ENCODE measurements at places on chromosomes 16 and 17.

- DNase-seq = no peak
Measured at GRCh38 chr16:2486645-2487516, 12.0 kb downstream of the TBC1D24 start.

DNA sequence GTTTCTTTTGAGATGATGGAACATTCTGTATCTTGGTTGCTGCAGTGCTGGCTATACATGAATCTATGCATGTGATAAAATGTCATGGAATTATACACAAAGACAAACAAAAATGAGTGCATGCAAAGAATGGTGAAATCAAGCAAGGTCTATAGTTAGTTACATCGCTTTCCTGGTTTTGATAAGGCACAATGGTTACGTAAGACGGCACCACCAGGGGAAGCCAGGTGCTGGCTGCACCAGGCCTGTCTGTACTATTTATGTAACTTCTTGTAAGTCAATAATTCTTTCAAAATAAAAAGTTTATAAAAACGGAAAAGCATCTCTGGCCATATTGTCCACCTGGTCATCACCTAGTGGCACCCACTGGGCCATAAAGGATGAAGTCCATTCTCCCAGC, 46.5 kb downstream of the ARHGAP27 start:
- no peak for DNase-seq

DNA sequence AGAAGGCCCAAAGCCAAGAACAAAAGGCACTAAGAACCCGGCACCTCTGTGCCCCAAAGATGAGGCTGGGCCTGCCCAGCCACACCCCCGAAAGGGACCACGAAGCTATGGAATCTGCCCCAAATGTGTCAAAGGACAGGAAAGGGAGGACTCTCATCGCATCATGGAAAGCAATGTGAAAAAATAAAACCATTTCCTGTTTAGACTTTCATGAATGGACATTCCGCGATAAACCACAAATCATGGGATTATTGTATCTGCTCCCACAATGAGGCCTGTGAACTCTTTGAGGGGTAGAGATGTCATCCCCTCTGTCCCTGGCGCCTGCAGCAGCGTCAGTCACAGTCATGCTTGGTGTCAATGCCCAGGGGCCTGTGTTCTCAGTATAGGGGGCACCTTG, 135.0 kb downstream of the COPRS start:
- no peak for DNase-seq

DNA sequence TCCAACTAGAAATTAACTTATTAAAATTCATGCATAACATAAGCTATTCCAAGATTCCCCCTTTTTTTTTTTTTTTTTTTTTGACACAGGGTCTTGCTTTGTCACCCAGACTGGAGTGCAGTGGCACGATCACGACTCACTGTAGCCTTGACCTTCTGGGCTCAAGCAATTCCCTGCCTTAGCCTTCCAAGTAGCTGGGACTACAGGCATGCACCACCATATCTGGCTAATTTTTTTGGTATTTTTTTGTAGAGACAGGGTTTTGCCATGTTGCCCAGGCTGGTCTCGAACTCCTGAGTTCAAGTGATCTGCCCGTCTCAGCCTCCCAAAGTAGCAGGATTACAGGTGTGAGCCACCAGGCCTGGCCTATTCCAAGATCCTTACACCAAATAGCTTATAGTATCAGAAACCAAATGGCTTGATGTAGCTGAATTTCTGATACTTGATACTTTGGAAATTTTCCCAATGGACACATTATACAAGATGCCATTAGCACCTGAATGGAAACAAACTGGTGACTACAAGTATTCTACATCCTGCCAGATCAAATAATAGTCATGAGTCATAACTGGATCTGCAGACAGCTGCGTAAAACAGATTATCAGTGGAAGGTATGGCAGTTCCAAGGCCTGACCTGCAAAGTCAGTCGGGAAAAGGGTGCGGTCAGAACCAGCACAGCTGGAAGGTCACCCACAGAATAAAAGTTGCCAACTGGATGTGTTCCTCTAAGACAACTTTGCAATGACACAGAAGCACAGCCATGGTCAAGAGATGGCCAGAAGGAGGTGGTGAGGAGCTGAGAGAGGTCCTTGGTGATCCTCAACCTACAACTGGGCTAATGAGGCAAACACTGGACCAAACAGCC, 14.5 kb downstream of the TUBG1 start:
- DNase-seq = no peak

DNA sequence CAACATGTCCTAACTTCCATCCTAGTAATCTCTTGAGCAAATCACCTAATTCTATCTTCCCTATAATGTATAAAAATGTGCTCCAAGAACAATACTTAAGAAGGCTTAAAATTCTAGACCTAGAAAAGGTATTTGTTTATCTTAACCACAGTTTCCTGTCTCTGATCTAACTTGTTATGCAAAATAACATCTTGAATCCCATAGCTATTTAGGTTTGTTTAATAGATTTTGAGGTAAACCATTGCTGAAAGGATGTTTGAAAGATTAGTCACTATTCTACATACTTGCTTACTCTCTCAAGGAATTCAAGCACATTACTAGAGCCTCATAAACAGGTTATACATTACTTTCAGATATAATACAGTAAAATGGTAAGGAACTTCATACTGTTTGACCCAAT, 13.0 kb downstream of the CA10 start:
- DNase-seq = no peak

GRCh38 chr16:4362476-4363135, 9.0 kb upstream of the VASN start:
- DNase-seq = no peak

GRCh38 chr17:19271780-19272357, 34.7 kb downstream of the EPN2 start:
- DNase-seq = no peak

DNA sequence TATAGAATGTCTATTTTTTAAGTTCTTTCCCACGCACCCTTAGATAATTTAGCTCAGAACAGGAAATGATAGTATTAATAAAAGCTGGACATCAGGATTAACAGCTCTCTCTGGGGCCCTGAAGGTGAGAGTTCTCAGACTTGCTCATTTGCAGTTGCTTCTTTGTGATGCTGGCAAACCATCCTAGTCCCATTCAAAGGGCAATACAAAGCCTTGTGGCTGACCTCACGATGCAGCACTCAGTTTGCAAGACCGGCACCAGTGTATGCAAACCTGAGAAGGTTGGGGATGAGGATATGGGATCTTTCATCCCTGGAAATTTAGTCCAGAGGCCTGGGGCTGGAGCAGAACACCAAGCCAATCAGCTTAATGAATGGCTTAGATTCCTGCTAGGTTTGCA, 29.3 kb downstream of the STH start:
- DNase-seq = no peak

DNA sequence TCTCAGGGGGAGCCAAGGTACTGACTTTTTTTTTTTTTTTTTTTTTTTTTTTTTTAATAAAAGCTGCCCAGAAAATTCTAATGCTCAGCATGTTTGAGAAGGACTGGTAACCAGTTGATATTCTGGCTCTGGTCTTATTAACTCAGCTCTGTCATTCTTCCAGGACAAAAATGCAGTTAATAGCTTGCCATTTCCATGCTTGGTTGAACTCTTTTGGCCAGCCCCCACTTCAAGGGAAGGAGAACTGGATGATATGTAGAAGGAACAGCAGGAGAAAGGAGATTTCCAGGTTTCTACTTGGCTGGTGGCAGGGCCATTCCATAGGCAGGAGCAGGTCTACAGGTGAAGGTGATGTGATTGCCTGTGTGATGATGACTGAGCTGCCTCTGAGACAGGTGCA, 59.2 kb upstream of the TANC2 start:
- DNase-seq = no peak

DNA sequence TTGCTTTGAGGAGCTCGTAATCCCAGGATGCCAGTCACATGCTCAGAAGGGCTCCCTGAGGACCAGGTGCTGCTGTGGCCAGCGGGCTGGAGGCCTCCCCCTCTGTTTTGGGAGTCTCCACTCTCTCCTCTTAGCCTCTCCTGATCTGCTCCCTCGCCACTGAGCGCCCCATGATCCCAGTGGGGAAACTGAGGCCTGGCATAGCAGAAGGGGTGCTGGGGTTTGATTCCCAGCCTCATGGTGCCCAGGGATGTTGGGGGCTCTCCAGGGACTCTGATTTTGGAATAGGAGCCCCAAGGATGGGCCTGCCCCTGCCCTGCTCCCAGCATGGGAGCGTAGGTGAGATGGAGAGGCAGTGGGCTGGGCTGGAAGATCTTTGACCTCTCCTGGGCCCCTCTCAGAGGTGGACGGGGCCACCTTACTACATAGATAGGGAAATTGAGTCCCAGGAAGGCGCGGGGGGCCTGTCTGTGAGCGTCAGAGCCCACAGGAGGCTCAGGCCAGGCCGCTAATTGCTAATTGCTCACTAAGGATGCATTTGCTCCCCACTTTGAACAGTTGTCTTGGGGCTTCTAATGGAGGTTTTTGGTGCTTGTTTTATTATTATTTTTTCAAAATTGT, 525 bp upstream of the ADCY7 start:
- no peak for DNase-seq

- DNase-seq = no peak
Measured at GRCh38 chr16:87126403-87127025, 190.7 kb downstream of the C16orf95 start.

DNA sequence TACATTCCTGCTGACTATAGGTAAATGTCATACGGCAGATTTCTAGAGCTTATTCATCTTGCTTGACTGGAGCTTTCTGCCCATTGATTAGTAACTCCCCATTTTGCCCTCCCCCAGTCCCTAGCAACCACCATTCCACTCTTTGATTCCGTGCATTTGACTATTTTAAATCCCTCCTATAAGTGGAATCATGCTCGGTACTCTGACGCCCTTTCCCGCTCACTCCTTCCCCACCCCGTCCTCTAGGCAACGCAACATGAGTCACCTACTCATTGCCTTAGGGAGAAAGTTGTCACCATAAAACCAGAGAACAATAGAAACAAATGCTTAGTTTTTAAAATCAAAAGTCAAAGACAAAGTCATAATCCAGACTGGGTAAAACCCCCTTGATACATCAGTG, 45.5 kb upstream of the RBBP6 start:
- no peak for DNase-seq

GRCh38 chr17:57629470-57629869, 115.6 kb downstream of the CCDC182 start:
- no peak for DNase-seq

DNA sequence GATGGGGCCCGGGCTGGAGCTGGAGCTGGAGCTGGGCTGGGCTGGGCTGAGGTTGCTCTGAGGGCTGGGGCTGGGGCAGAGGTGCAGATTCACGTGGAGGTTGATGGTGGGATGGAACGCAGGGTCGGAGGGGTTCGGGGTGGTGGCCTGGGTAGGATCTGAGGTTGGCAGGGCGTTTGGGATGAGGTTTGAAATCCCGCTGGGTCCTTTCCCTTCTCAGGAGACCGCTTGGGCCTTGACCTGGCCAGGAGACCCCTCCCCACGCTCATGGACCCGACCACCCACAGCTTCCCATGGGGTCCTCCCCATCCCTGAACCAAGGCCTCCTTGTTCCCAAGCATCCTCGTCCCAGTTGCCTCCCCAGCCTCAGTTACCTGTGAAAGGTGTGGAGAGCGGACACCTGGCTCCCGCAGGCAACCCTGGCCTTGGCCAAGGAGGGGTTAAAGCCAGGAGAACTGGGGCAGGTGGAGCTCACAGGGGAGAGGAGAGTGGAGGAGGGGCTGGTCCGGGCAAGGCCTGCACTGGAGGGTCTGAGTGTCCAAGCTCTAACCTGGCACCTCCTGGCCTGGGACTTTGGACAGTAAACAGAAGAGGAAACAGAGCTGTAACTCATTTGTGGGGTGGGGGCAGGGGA, at the start of gene ASGR2:
Gene ASGR2 (minus strand): TSS at position 582 of the 634 bp plus-strand sequence. CDS start 582 bp downstream, outside the sequence.
- DNase-seq = no peak

DNA sequence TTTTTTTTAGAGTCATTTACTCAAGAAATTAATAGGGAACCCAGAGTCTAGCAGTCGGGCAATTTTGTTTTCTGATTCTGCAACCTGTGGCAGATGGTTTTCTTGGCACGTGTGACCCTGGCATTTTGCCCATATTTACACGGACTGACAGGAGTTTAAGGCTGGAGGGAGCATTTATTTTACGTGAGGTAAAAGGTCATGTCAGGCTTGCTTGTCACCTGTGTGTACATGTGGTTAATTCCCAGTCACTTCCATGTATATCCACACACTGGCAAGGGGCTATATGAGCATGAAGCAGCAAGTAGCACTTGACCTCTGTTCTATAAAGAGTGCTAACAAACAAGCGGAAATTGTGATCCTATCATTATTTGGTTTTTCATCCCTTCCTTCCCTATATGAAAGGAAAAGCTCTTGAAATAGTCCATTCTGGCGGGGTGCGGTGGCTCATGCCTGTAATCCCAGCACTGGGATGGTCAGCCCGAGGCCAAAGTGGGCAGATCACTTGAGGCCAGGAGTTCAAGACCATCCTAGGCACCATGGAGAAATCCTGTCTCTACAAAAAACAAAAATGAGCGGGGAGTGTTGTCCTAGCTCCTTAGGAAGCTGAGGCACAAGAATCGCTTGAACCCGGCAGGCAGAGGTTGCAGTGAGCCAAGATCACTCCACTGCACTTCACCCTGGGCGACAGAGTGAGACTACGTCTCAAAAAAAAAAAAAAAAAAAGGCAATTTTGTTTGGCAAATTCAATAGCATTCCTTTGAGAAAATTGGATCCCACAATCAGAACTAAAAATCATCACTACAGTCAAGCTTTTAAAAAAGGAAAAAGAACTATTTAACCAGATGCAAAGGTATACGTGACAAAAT, 2.1 kb downstream of the SPAG9 start:
- DNase-seq = no peak

DNA sequence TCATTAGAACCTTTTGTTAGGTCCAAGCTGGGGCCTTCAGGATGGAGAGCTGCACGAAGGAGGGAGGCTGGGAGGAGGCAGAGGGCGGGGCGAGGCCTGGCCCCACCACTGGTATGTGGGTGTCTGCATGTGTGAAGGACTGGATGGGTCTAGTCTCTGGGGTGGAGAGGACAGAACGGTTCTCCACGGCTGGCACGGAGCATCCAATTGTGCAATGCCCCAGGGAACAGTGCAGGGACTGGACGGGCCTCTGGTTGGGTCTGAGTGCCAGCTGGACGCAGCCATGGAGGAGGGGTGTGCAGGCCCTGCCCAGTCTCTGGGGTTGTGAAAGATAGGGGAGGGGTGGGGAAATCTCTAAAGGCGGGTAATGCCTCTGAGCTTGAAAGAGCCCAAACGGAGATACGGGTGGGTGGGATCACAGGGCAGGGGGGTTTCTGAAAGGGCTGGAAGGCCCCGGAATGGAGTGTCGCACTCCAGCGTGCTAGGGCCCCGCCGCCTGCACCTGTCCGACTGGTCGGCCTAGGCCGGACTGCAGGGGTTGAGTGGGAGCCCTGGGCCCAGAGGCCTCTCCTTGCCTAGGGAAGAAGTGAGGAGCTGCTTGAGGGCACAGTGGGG, 1.6 kb downstream of the PPL start:
- no peak for DNase-seq

- DNase-seq = no peak
Measured at GRCh38 chr17:78168903-78169793, 767 bp downstream of the SYNGR2 start.

- peak; percentile 42 for DNase-seq
Measured at GRCh38 chr16:1772908-1773702, at the start of gene MRPS34. Gene MRPS34, minus strand, starts transcription at chr16:1773134. Its CDS starts 15 bp downstream, at chr16:1773119.

GRCh38 chr16:3035972-3036725, 595 bp downstream of the BICDL2 start:
- DNase-seq = no peak

Measured in AG04450 (cell line).